Liver (tissue), 10 donors: ENCODE measurements at places on chromosomes 7 and 10. TPM values are rescaled to one million over a fixed set of nuclear protein-coding genes. Genes with fewer than 3 reads are reported as not detected.

Gene TRDMT1
- 0.38 TPM for polyA plus RNA-seq

- DNase-seq: no peak
Measured at GRCh38 chr7:22651534-22652243, 75.3 kb upstream of the IL6 start.

Gene RARRES2
- polyA plus RNA-seq: 1,248 TPM

- DNase-seq: no peak
Measured at GRCh38 chr10:131399981-131400380, 88.5 kb upstream of the TCERG1L start.

DNA sequence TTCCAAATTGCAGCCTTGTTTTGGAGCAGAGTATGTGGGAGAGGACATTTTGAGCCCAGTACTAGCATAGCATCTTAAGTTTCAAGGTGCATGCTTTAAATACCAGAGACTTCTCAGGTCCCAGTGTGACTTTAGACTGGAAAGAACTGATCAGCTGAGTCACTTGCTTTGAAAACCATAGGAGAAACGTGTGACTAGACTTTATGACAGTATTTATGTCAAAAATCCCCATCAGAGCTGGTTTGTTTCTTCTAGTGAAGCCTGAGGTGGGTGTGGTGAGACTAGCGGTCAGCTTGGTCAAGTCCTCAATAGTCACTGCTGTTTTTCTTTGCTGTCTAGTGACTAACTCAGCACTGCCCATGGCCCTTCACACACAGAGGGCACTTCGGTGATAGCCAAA, 724.2 kb downstream of the GATA3 start:
- no peak for DNase-seq
